ENCODE measurements at places on chromosomes 1 and 21. TPM values are rescaled to one million over a fixed set of nuclear protein-coding genes. Genes with fewer than 3 reads are reported as not detected.
A peak's percentile ranks its signal among the peaks of the same experiment; 100 is the strongest.

Gene NLRP3
- not detected for total RNA-seq

DNA sequence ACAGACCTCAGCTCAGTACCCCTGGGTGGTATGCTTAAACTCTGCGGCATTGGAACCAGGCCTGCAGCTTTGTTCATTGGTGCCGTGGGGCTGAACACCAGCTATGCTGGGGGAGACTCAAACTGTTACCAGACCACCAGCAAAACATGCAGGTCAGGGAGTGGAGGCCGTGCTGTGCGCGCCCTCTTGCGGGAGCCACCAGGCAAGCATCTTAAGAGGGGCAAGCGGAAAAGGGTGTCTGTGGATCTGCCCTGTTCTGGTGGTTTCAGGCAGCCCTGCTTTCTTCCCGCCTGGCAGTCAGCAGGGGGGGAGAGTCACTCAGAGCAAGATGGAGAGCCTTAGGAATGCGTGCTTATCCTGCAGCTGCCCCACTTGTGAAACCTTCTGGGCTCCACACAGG is 276.9 kb upstream of the ZRANB2 start:
- no peaks in the 10 kb centered on the region for H3K4me1 ChIP-seq
- no peak overlapping the region for H3K4me3 ChIP-seq
- DNase-seq: peak; percentile 83
- H3K27ac ChIP-seq: no peak overlapping the region
- no peaks in the 10 kb centered on the region for H3K36me3 ChIP-seq

DNA sequence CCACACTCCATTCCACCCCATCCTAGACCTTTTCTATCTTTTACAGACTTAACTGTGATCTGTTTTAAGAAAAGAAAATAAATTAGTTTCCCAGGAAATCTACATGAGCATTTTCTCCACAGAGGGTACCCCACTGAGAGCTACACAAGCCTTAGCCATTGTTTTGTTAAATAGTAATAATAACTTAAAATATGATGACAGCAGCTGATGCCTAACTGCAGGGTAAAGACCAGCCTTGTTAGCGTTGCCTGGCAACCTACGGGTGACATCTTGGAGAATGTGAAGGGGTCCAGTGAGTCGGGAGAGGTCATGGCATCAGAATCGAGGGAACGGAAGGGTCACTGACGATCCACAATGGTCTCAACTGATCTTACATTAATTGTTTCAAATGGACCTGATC is 233.2 kb upstream of the PBX1 start:
- no peaks in the 10 kb centered on the region for H3K27me3 ChIP-seq
- no peak for DNase-seq
- H3K4me1 ChIP-seq: no peaks in the 10 kb centered on the region
- no peaks in the 10 kb centered on the region for H3K36me3 ChIP-seq
- H3K27ac ChIP-seq: no peak overlapping the region

GRCh38 chr21:25371841-25372425 is 235.3 kb downstream of the MRPL39 start:
- DNase-seq: no peak
- H3K27me3 ChIP-seq: no peaks in the 10 kb centered on the region
- H3K4me1 ChIP-seq: peaks cover 6% of the 10 kb centered on the region
- H3K4me3 ChIP-seq: no peak overlapping the region
- H3K27ac ChIP-seq: no peak overlapping the region

DNA sequence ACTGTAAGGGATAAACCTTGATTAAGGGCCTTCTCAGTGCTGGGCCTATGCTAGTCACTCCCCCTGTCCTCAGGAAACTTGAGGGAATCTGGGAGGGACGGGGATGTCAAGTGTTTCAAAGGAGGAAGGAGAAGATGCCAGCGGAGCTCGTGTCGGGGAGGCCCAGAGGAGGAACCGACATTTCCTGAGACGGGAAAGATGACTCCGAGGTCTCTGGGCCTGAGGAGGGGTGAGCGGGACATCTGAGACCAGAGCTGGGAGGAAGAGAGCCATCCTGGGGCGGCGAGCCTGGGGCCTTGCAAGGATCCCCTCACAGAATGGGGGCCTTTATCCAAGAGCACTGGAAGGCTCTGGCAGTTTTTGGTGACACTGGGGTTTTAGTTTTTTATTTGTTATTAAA is 10.4 kb downstream of the SLC66A1 start:
- no peaks in the 10 kb centered on the region for H3K27me3 ChIP-seq
- H3K4me1 ChIP-seq: no peaks in the 10 kb centered on the region
- no peak overlapping the region for H3K4me3 ChIP-seq
- H3K36me3 ChIP-seq: peaks cover 9% of the 10 kb centered on the region
- H3K27ac ChIP-seq: no peak overlapping the region

DNA sequence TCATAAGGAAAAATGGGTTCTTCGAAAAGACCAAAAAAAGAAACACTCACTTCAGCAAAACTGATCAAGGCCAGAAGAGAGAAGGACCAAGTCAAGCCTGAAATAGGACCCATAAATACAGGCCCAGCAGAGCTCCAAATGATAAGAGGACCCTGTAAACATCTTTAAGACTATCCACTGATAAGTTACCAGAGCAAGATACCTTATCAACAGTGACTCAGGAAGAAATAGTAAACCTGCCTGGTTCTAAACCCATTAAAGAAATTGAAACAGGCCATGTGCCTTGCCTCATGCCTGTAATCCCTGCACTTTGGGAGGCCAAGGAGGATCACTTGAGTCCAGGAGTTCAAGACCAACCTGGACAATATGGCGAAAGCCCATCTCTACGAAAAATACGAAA is 81.8 kb upstream of the ERRFI1 start:
- no peak overlapping the region for H3K4me3 ChIP-seq
- no peaks in the 10 kb centered on the region for H3K27me3 ChIP-seq
- no peaks in the 10 kb centered on the region for H3K36me3 ChIP-seq
- H3K27ac ChIP-seq: no peak overlapping the region

Gene CA6
- not detected for total RNA-seq

Gene DMRTA2
- 0.11 TPM for total RNA-seq

GRCh38 chr1:233802611-233803010 is 101.9 kb upstream of the SLC35F3 start:
- H3K36me3 ChIP-seq: peaks cover 8% of the 10 kb centered on the region
- no peak overlapping the region for H3K27ac ChIP-seq
- no peak for DNase-seq
- no peak overlapping the region for H3K4me3 ChIP-seq
- no peaks in the 10 kb centered on the region for H3K4me1 ChIP-seq
- no peaks in the 10 kb centered on the region for H3K27me3 ChIP-seq

Gene NDUFV3
- 32.6 TPM for total RNA-seq

DNA sequence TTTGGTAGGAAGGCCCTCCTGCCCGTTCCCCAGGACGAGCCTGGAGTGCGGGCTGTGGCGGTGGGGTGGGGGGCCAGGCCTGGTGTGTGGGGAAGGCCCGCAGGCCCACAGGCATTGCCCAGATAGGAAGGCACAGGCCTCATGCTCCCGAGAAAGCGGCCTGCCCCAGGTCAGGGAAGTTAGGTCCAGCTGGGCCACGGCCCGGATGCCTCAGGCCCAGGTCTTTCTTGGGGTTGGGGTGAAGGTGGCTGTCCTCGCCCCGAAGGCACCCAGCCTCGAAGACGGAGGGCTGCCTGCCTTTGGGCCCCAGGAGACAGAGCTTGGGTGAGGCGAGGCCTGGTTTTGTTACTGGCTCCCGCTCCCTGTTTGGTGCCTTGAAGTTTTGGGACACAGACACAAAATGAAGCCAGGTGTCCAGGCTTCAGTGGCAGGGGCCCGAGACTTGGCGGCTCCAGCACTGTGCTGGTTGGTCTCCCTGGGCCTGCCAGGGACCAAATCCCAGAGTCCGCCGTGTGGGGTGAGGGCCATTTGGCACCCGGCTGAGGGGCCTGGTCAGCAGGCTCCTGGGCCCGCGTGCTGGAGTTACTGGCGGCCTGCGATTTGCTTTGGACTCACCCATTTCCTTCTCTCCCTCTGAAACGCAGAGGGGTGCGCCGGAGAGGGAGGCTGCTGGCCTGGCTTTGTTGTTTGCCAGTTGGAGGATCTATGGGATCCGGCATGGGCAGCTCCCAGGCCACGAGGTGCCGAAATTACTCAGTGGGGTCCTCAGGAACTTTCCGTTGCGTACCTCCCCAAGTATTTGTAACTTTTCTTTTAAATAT is 2.0 kb downstream of the SKI start:
- H3K4me3 ChIP-seq: peak overlapping the region; percentile 97
- no peaks in the 10 kb centered on the region for H3K4me1 ChIP-seq
- no peak overlapping the region for H3K27ac ChIP-seq
- peaks cover 6% of the 10 kb centered on the region for H3K36me3 ChIP-seq
- DNase-seq: no peak

Gene CYP4A11
- total RNA-seq: not detected

DNA sequence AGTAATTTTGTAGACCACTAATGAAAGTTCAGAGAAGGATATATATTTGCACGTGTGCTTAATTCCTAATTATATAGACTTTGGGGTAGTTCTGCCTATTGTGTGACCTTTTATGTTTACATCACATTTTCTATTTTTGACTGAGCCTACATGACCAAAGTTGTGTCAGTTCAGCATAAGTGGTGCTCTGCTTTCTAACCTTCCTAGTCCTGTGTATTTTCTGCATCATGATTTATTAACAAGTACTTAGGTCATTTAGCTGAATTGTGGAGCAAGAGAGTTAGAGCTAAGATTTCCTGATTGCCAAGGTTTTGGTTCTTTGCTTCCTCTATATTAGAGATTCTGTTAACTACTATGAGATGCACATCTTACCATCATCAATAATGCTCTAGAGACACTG is 176.0 kb downstream of the C1orf21 start:
- no peaks in the 10 kb centered on the region for H3K4me1 ChIP-seq
- no peak overlapping the region for H3K4me3 ChIP-seq
- H3K27ac ChIP-seq: no peak overlapping the region
- H3K27me3 ChIP-seq: no peaks in the 10 kb centered on the region

DNA sequence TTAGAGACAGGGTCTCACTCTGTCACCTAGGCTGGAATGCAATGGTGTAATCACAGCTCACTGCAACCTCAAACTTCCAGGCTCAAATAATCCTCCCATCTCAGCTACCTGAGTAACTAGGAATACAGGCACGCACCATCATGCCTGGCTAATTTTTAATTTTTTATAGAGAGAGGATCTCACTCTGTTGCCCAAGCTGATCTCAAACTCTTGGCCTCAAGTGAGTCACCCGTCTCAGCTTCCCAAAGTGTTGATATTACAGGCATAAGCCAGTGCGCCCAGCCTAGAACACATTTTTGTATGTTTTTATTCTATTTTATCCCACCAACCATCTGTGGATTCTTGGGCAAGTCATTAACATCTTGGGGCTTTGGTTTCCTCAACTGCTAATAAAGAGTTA is 100.5 kb downstream of the AK5 start:
- no peaks in the 10 kb centered on the region for H3K27me3 ChIP-seq
- no peaks in the 10 kb centered on the region for H3K36me3 ChIP-seq
- no peak overlapping the region for H3K4me3 ChIP-seq
- no peak for DNase-seq

GRCh38 chr1:196902344-196902743 is 14.5 kb downstream of the CFHR4 start:
- no peaks in the 10 kb centered on the region for H3K4me1 ChIP-seq
- no peak overlapping the region for H3K4me3 ChIP-seq
- H3K36me3 ChIP-seq: no peaks in the 10 kb centered on the region

GRCh38 chr1:170887726-170888125 is 47.6 kb upstream of the MROH9 start:
- no peaks in the 10 kb centered on the region for H3K36me3 ChIP-seq
- H3K27me3 ChIP-seq: no peaks in the 10 kb centered on the region
- no peak for DNase-seq
- no peak overlapping the region for H3K4me3 ChIP-seq
- no peaks in the 10 kb centered on the region for H3K4me1 ChIP-seq

GRCh38 chr1:4402032-4402431 is 252.4 kb upstream of the AJAP1 start:
- no peaks in the 10 kb centered on the region for H3K4me1 ChIP-seq
- H3K27me3 ChIP-seq: no peaks in the 10 kb centered on the region
- DNase-seq: no peak
- no peak overlapping the region for H3K4me3 ChIP-seq
- H3K27ac ChIP-seq: no peak overlapping the region

- no peaks in the 10 kb centered on the region for H3K27me3 ChIP-seq
- no peaks in the 10 kb centered on the region for H3K4me1 ChIP-seq
- no peak overlapping the region for H3K4me3 ChIP-seq
- no peaks in the 10 kb centered on the region for H3K36me3 ChIP-seq
Observed at GRCh38 chr1:106061586-106062495, 994.6 kb upstream of the PRMT6 start.

- no peaks in the 10 kb centered on the region for H3K4me1 ChIP-seq
- H3K27ac ChIP-seq: no peak overlapping the region
- peaks cover 10% of the 10 kb centered on the region for H3K36me3 ChIP-seq
Observed at GRCh38 chr1:41545996-41546832, 61.7 kb upstream of the EDN2 start.

Gene DISP3
- 3.5 TPM for total RNA-seq

- no peak overlapping the region for H3K27ac ChIP-seq
- no peaks in the 10 kb centered on the region for H3K27me3 ChIP-seq
- DNase-seq: no peak
- no peaks in the 10 kb centered on the region for H3K4me1 ChIP-seq
Observed at GRCh38 chr1:72693376-72693775, 411.0 kb upstream of the NEGR1 start.

DNA sequence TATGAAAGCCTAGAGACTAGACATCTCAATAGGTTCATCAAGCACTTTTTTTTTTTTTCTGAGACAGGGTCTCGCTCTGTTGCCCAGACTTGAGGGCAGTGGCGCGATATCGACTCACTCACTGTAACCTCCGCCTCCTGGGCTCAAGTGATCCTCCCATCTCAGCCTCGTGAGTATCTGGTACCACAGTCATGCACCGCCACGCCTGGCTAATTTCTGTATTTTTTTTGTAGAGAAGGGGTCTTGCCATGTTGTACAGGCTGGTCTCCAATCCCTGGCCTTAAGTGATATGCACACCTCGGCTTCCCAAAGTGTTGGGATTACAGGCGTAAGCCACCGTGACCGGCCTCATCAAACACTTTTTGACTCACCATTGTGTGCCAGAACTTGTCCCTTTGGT is 613 bp upstream of the GPATCH4 start:
- no peak overlapping the region for H3K27ac ChIP-seq
- DNase-seq: no peak
- peak overlapping the region; percentile 100 for H3K4me3 ChIP-seq
- peaks cover 14% of the 10 kb centered on the region for H3K36me3 ChIP-seq
- no peaks in the 10 kb centered on the region for H3K4me1 ChIP-seq
- no peaks in the 10 kb centered on the region for H3K27me3 ChIP-seq

Gene LCE2C
- total RNA-seq: not detected

- no peaks in the 10 kb centered on the region for H3K36me3 ChIP-seq
- no peak overlapping the region for H3K27ac ChIP-seq
- no peaks in the 10 kb centered on the region for H3K27me3 ChIP-seq
- no peak for DNase-seq
Observed at GRCh38 chr1:111204201-111204982, 3.9 kb upstream of the DENND2D start.

DNA sequence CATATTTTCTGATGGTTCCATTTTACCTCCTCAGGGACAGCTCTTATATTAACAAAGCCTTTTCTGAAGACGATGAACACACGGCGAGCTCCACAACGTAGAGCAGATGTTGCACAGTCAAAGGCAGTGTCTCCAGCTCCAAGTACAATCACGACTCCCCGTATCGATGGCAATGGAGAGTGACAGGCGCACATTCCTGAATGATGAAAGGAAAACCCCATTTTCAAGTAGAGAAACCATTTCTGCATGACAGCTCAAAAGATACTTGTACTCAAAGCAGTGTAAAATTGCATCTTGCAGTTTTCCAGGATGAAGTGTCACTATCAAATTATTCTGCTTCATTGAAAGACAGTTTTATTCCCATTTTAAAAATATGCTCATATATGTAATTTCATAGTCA is 327.6 kb downstream of the DPYD start:
- H3K4me1 ChIP-seq: no peaks in the 10 kb centered on the region
- H3K27ac ChIP-seq: no peak overlapping the region
- no peaks in the 10 kb centered on the region for H3K36me3 ChIP-seq
- H3K27me3 ChIP-seq: no peaks in the 10 kb centered on the region
- DNase-seq: no peak
- H3K4me3 ChIP-seq: no peak overlapping the region

Gene IER5
- total RNA-seq: 6.7 TPM
